ENCODE measurements at places on chromosomes 4 and X.

DNA sequence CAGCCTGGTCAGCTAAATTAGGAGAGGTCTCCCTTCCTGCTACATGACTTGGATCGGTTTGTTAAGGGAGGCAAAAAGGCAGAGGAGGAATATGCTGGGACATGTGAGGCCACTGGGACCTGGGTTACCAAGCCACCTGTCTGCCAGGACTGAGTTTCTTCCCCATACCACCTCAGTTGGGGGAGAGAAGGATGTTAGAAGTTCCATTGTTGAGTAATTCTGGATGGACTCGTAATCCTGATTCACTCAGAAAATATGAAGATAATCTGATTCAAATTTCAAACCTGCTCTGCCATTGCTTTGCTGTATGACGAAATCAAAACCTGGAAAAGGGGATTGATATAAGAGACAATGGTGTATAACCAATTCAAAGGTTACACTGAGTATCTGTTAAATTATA is 97.4 kb upstream of the S100G start:
- DNase-seq, result no peak

DNA sequence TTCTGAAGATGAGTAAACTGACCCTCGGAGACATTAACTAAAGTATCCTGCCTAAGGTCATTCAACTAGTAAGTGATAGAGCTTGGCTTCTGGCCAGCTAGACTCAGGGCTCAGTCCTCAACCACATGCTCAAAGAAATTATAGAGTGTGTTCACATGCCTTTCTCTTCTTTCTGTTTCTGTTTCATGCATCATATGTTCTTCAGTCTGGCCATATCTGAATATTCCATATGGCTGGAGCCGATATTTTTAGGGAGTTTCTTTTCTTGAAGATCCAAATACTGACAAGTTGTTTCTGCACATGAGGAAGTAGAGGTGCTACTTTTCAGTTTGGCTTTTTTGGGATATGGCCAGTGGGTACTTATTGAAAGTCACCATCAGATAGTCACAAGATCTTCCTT is 44.9 kb downstream of the MMRN1 start:
- DNase-seq, result peak; percentile 13

DNA sequence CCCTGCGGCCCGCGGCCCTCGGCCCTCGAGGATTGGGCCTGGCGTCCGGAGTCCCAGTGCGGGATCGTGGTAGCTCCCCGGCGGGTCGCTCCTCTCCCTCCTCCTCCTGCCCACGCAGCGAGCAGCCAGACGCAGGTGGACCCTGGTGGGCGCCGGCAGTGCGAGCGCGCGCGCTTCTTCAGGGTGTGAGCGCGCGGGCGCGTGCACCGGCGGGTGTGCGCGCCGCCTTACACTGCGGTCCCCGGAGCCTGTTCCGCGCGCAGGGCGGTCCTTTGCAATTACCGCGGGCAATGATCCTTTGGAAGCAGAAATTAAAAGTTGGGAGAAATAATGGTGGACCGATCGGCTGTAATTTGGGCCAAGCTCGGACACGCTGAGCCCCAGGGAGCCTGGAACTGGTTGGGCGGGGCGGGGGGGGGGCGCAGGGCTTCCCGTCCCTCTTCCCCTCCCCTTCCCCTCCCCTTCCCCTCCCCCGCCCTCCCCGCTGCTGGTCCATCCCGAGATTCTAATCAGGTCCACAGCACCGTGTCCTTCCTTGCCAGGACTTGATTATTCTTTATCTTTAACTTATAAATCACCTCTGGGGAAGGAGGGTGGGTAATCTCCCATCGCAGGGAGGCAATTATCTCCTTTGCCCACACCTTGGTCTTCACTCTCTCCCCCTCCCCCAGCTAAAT is 1.6 kb upstream of the NKX1-1 start:
- no peak for DNase-seq

GRCh38 chr4:186689476-186689875 is 34.2 kb downstream of the FAT1 start:
- no peak for DNase-seq

GRCh38 chrX:40248822-40249221 is 151.1 kb upstream of the BCOR start:
- peak; percentile 83 for DNase-seq

- peak; percentile 41 for DNase-seq
These were observed 28.1 kb upstream of the SPON2 start for GRCh38 chr4:1200425-1201035.

GRCh38 chrX:72624194-72624593 is 51.6 kb upstream of the HDAC8 start:
- peak; percentile 2 for DNase-seq

DNA sequence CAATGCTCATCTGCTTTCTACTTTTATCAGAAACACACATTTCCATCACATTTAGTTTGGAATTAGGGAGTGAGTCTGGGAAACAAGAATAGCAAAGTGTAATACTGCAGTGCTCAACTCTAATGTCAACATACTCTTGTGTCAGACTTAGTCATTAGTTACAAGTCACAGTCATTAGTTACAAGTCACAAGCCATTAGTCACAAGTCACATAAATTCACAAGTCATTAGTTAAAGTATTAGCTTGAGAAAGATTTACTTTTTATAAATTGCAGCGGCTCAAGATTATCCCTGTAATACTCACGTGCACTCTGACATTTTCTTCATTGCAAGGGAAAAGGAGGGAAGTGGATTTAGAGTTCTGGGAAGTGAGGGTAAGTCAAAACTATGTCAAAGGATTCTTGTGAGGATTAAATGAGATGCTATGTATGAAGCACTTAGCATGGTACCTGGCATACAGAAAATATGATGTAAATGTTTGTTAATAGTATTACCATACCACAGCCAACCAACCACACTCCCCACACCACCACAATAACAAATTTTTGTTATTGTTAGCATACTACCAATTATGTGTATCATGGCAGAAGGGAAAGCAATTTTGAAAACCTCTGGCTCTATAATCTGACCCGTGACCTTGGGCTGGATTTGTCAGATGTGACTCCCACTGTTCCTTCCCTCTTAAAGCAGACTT is 116.6 kb downstream of the ARHGAP24 start:
- DNase-seq, result no peak

All from hematopoietic multipotent progenitor cell treated with erythropoietin and hydrocortisone succinate and interleukin-3 and kit ligand, for 6 days (in vitro differentiated cells).